SW 1271 (cell line): ENCODE measurements at places on chromosomes 7 and 10.

DNA sequence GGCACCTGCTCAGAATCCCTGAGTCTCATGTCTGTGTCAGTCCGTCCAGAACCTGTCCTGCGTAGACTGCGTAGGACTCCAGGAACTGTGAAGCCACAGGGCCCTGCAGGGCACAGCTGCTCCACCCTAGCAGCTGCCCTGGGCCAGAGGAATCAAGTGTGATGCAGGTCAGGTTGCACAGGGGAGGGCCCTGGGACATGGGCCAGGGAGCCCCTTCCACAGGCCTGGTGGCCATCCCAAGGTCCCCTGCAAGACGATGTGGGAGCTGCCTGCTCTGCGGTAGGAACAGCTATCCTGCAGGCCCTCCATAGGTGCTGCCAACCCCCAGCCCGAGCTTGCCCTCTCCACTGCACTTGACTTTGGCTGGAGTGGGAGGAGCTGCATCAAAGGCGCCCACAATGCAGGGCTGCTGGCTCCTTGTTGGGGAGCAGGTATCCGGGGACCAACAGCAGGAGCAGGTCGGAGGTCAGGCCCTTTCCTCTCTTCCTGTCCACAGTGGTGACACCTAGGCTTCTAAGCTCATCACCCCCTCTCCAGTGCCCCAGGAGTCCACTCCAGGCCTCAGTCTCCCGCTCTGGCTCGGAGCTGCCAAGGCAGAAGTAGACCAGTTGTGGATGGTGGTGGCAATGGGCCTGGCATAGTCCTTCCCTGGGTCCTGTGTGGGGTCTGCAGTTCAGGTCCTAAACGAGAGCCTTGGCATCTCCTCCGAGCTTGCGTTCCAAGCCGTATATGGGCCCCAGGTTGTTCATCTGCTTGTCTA, 149.1 kb downstream of the MAPK8 start:
- DNase-seq = no peak

DNA sequence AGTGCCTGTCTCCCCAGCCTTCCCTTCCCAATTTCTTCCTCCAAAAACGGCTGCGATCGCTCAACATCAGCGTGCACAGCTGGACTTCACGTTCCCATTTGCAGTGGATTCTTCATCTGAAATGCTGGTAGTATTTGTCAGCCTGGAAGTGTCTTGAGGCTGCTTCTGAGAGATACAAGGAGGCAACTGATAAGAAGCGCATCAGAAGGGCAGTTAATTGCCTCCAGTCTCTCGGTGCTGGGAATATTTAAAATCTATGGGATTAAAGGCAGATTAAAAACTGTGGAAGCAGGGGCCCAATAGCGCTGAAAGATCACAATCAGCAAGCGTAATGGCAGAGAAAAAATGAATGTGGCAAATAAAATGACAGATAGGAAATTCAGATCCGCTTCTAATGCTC, 450.0 kb downstream of the GATA3 start:
- no peak for DNase-seq

DNA sequence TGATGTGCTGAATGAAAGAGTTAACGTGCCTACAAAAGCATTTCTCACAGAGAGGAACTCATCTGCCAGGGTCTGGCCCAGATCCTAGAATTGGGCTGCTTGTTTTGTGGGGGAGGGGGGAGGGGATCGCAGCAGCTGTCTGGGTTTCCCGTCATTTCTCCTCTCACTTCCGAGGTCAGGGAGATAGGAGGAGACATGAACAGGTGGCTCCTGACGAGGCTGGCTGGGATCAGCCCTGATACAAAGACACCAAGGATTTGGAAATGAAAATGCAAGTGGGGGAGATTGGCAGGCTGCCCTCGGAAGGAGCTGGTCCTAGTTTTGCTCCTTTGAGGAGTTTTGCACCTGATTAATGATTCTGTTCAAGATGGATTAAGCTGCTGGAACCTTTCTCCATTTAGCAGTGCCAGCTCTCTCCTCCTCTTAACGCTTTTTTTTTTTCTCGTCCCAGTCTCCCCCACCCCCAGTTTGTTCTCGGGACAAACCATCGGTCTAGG, 86.8 kb upstream of the KMT2C start:
- no peak for DNase-seq

DNA sequence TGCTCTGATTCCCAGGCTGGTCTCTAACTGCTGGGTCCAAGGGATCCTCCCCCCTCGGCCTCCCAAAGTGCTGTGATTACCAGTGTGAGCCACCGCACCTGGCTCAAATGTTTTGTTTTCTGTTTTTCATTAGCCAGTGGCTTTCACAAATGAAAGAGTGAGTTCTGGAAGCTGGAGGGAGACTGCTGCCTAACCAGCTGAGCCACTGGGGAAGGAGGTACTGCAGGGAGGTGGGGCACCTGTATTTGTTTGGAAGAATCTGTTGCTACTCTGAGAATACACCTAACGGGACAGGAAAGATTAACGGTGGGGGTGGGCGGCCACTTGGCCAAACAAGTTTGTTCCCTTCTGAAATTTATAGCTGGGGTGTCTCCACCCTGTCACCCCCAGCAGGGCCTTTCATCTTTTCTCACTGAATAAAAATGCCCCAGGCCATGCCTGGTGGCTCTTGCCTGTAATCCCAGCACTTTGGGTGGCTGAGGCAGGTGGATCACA, 4.7 kb downstream of the STOX1 start:
- no peak for DNase-seq

GRCh38 chr10:10854725-10855124, 162.9 kb upstream of the CELF2 start:
- no peak for DNase-seq

DNA sequence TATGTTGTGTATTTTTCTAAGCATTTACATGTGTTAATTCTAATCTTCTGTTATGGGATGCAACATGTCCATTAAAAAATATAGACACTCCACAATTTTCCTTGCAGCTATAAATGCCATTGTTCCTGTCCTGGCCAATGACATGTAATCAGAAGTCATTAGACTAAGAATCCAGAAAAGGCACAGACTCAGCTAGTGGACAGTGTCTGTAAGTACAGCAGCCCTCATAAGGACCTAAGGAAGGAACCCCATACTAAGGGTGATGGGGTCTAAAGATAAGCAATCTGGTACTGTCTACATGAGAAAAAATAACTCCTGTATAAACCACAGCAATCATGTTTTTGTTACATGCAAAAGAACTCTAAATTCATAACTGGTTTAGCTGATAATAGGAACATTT, 115.9 kb downstream of the GPR85 start:
- no peak for DNase-seq

DNA sequence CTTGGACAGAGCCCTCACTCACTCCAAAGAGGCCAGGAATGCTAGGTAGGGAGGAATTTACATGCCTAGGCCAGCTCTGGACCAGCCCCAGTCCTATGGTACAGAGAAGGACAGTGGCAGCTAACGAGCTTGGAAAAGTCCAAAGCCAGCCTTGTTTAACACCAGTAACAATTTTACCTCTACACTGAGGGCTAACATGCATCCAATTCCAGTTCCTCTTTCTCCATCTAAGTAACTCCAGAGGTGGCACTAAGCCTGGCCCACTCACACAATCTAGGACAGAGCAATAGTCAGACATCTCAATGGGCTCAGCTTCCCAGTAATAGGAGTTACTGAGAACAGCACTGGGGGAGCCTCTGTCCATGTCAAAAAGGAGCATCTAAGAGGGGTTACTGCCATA, 5.7 kb upstream of the LCOR start:
- no peak for DNase-seq

DNA sequence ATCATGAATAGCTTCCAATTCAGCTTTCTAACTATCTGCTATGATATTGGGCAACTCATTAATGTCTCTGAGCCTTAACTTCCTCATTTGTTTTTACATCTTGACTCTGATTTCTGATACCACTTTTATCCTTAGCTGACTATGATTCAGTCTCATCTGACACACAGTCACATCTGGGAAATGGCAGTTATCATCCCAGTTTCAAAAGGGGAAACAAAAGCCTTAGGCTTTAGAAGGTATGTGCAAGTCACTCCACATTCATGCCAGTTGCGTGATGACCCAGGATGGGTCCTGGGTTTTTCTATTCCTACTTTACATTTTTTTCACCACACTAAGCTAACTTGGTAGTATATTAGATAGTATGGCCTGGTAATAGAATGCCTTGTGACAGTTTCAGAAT, 12.7 kb downstream of the SCIN start:
- no peak for DNase-seq

DNA sequence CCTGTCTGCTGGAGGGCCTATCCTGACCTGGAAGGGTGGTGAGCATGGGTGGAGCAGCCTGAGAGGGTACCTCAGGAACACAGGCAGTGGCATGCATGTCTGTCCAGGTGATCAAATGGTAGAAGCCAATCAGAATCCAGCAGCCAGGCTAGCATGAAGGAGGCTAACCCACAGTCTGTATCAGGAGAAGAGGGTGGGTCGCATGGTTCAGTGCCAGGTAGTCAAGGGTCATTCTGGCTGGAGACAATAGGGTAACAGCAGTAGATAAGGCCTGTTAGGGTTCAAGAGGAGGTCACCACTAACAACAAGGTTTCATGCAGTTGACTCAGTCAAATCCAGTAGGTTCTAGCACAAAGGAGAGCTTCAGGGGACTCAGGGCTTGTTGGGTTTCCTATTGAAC, 10.4 kb downstream of the ALDH18A1 start:
- DNase-seq = no peak
